ENCODE measurements at places on chromosomes 6 and 20.

- DNase-seq = no peak
These were observed 106.5 kb downstream of the TCP11 start for GRCh38 chr6:35034411-35035191.

DNA sequence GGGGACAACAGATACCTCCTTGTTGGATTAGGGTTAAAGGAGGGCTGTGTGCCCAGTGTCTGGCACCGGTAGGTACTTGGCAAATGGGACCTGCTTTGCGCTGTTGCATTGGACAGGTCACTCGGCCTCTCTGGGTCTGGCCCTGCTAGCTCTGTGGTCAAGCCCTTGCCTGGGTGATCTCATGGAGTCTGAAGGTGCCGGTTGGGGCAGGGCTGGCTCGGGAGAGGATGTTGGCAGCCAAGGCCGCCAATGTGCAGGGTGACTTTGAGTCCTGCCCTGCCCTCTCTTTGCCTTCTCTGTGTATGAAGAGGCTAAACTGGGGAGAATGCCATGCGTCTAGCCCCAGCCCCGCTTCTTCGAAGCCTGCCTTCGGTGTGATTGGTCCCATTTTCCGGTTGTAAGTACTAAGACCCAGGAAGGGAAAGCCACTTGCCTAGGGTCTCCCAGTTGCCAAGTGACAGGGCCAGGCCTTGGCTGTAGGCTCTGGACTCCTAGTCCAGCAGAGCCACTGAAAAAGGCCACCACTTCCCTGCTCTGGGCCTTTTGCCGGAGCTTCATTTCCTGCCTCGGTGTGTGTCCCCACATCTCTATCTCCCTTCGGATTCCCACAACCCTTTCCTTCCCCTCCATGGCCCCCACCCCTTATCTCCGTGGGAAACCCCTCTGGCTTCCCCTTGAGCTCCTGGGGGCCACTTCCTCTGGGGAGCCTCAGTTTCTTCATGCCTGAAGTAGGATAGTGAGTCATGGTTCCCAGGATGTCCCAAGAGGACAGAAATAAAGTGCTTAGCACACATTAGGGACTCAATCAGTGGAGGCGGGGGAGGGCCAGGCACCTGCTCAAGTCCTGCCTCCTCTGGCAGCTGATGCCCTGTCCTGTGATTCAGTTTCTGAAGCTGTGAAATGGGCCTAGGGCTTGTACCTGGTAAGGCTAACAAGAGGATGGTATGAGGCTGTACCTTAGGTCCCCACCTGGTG, 3.9 kb downstream of the SRC start:
- no peak for DNase-seq

DNA sequence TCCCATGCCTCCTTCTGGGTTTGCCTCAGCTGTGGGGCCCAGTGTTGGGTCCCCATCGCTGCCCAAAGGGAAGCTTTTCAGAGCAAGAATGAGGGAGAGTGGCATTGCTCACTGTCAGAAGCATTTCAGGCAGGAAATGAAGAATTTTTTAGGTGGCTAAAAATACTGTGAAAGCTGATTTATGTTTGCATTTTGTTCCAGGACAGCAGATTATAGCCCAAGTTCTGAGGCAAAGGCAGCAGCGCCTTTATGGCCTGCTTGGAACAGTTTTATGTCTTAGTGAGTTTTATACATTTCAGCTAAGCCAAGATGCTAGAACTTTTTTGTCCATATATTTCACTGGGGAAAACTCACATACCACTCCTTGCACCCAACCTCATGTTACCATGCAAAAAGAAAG, 4.3 kb upstream of the CCDC167 start:
- no peak for DNase-seq

GRCh38 chr6:115986026-115986425, 74.7 kb downstream of the FRK start:
- DNase-seq = no peak

- DNase-seq = no peak
These were observed 18.5 kb downstream of the SDC4 start for GRCh38 chr20:45329497-45330319.

DNA sequence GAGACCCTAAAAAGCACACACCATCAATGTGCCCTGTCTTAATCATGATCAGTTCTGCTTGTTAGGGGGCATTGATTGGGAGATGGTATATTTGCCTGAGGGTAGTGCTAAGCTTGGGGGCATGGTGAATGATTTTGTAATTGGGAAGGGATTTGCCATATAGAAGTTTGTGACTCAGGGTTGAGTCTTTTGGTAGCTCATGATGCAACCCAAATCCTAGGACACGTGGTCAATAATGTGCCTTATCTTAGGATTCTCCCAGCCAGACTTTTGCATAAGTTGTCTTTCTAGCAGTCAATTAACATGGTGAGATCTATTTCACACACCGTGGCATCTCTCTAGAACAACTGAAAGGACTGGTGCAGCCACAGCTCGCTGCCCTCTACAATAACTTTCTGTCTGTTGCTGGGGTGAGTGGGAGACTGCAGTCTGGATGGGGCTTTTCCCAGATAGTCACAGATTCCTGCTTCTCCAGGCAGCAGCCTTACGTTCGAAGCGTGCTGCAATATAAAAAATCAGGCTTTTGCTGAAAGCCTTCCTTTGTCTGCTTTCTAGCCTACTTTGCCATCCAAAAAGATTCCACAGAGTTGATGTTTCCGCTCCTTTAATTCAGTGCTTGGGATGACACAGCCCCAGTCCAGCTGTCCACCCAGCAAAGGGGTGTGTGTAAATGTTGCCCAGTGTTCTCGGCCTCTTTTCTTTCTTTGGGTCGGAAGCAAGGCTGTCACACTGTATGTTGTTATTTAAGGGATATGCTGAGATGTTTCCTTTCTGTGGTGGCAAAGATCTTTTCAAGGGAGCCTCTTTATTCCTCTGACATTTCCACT, 58.9 kb downstream of the ID4 start:
- DNase-seq = no peak

GRCh38 chr6:35017411-35018181, 123.5 kb downstream of the TCP11 start:
- no peak for DNase-seq

GRCh38 chr20:49823152-49823847, 10.7 kb downstream of the SLC9A8 start:
- DNase-seq = no peak

DNA sequence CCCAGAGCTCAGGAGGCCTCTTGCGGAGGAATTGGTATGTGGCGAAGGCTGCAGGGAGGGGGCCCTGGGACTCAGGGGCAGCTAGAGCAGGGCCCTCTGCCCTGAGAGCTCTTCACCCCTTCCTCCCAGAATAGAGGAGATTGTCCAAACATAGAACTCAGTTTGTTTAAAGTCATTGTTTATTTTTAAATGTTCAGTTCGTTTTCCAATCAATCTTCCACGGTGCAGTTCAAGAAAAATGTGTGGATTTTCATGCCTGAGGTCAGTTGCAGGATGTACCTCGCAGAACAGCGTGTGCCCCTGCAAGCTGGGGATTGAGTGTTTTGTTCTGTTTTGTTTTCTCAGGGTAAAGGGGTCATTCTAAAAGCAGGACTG, 37.2 kb downstream of the MGME1 start:
- no peak for DNase-seq

DNA sequence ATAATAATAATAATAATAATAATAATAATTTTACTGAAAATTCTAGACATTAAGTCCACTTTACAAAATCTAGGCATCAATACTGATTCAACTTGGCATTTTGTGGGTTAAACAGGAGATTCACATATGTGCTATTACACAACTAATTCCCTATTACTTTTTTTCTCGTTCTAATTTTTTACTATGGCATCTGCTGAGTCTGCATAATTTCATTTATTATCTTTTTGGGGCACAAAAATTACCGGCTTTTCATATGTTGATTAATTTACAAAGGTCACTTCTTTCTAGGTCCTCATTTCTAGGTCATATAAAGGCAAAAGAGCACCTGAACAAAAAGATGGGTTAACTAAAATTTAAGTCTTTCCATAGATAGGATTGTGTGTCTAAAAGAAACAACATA, 1357.8 kb upstream of the ADGRB3 start:
- DNase-seq = no peak

GRCh38 chr20:18421608-18422007, 45.2 kb downstream of the DZANK1 start:
- no peak for DNase-seq

DNA sequence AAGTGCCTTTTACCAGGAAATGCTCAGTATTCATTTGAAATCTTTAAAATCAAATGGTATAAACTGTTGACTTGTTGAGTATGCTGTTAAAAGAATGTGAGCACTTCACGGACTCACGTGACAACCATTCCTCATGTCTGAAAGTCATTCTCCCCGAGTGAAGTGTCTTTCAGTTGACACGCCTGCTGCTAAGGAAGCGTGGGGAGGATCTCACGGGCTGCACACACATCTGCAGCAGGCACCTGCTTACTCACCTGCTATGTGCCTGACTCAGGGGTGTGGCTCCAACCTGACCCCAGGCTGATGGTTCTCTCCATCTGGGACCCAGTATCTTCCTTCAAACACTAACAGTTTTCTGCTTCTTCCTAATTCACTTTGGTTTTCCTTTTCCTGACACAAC, 32.7 kb downstream of the WDR27 start:
- DNase-seq = no peak

DNA sequence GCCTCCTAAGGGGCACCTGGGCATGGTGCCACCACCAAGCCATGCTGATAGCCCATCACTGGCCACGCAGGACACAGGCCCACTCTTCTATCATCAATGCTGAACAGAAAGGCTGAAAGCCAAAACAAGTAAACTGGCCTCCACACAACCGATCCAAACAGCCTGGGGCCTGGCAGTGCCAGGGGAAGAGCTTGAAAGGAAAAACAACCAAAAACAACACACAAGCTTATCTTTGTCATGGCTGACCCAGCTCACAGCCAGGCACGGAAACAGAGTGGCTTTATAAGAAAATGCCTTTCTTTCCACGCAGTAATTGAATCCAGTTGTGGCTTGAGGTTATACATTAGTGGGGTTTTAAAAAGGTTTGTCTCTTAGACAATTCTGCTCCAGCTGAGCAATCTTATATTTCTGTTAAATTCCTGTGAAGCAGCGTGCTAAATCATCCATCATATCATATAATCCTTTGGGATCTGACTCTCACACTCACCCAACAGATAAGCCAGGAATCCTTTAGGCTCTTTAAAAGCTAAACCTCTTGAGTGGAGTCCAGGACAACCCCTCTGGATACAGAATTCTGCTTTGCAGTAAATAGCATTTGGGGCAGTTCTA, 65.4 kb upstream of the SLC22A16 start:
- no peak for DNase-seq

DNA sequence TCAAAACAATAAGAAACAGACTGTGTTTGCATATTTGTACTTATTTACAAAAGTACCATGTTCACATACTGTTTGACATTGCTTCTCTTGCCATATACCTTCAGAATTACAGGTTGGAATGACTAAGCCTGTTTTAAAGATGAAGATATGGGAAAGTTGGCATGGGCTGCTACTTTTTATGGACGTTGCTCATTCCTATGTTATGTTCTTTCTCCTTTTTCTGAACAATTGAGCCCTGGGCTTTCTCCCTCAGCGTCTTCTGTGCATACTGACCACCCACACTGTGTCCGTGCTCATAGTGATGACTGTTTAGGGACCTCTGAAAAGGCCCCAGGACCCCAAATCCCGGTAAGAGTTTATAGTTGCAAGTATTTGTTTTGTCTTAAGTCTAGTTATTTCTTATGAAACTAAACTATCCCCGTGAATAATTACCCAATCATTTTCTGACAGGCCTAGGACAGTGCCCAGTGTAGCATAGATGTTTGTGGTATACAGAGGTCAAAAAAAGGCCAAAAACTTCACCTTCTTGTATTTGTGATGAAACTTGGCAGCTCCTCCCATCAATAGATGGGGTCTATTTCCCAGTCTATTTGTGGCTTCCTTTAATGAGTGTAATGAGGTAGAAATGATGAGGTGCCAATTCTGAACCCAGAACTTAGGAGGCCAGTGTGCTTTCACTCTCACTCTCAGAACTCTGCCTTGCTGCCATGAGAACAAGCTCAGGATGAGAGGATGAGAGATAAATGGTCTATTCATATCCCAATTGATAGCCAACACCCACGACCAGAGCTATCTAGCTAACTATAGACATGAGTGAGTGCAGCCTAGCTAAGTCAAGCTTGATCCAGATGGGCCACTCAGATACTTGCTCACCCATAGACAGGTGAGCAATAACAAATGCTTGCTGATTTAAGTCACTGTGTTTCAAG, 40.9 kb downstream of the GSTA4 start:
- no peak for DNase-seq

DNA sequence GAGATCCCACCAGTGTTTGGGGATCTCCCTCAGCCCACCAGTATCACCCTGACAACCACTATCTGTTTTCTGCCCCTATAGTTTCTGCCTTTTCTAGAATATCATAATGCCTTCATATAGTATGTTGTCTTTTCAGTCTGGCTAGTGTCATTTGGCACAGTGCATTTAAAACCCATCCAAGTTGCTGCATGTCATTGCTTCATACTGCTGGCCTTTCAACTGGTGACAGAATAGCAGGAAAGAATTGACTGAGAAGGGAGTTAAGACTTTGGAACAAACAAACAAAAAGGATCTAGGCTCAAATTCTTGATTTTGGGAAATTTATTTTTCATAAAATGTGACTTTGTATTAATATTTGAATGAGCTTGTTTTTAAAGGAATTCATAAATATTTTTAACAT, 4.5 kb downstream of the LMBRD1 start:
- no peak for DNase-seq

- no peak for DNase-seq
These were observed 141.0 kb downstream of the TBXT start for GRCh38 chr6:166026586-166027126.

GRCh38 chr6:168242111-168242939, 77.3 kb downstream of the DACT2 start:
- no peak for DNase-seq

DNA sequence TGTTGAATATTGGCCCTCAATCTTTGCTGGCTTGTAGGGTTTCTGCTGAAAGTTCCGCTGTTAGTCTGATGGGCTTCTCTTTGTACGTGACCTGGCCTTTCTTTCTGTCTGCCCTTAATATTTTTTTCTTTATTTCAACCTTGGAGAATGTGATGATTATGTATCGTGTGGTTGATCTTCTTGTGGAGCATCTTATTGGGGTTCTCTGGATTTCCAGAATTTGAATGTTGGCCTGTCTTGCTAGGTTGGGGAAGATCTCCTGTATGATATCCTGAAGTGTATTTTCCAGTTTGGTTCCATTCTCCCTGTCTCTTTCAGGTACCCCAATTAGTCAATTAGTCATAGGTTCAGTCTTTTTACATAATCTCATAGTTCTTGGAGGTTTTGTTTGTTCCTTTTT, 22.6 kb upstream of the MOXD1 start:
- no peak for DNase-seq

DNA sequence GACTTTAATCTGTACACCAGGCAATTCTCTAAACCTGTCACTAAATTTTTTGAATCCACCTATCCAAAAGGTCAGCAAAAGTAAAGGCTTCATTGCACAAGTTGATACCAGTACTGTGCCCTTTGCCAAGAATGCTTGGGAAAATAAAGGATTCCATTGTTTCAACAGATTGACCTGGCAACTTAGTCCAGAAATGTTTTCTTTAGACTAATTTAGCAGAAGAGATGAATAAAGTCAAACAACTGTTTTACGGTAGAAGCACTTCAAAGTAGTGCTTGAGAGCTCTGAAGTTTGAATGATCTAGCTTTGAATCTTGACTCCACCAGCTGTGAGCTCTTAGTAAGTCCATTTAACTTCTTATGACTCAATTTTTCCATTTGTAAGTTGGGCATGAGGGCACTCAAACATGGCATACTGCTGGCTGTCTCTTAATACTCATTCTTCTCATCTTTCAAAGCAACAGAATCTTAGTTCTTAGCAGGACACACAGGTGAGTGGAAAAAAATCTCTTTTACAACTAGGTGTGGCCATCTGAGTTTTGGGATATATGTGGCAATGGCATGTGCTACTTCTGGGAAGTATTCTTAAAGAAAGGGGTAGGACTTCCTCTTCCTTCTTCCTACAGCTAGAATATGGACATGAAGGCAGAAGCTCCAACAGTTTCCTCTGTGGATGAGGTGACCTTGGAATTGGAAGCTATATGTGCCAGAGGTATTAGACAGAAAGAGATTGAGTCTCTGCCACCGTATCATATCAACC, 55.9 kb upstream of the LOC128125822 start:
- no peak for DNase-seq
